AG20443 (cell line): ENCODE measurements at places on chromosomes 2 and 18.

- DNase-seq = no peak
These were observed 36.5 kb upstream of the MGAT5 start for GRCh38 chr2:134217351-134217750.

DNA sequence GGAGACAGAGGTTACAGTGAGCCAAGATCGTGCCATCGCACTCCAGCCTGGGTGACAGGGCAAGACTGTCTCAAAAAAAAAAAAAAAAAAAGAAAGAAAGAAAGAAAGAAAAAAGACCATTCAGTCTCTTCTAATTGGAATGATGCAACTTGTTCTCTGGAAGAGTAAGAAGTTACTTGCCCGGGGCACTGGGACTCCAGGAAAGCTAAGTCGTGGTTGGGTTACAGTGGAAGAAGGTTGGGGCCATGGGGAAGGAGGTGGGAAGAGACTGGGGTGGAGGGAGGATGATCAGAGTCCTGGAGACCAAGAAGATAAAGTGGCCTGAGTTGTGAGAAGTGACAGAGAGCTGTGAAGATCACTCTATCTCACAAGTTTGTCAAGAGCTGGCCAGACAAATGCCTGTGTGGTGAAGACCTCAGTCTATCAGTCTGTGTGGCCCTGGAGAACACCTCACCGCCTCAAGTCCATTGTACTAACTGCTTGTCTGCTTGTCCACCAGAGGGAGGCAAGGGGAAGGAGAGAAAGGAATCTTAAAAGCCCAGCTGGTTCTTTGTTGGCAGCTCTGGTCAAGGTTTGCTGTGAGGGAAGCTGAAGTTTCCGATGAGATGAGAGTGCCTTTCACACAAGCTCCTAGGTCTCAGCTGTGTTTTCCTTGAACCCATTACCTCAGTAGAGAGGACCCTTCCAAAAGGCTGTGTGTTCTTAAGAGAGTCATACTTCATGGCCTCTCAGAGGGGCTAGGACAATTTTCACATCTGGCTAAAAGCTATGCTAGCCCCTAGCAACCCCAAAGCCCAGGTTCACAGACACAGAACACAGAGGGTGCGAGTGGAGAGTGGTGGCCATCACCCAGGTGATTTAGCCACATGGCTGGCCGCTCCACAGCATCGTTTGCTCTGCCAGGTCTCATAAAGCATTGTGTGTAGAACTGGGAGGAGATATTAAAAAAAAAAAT, 72.0 kb upstream of the TMEM178A start:
- peak; percentile 82 for DNase-seq

- DNase-seq = peak; percentile 66
These were observed 448.1 kb downstream of the TSN start for GRCh38 chr2:122203523-122203922.

GRCh38 chr18:69528435-69528834, 127.7 kb downstream of the DOK6 start:
- DNase-seq = no peak

DNA sequence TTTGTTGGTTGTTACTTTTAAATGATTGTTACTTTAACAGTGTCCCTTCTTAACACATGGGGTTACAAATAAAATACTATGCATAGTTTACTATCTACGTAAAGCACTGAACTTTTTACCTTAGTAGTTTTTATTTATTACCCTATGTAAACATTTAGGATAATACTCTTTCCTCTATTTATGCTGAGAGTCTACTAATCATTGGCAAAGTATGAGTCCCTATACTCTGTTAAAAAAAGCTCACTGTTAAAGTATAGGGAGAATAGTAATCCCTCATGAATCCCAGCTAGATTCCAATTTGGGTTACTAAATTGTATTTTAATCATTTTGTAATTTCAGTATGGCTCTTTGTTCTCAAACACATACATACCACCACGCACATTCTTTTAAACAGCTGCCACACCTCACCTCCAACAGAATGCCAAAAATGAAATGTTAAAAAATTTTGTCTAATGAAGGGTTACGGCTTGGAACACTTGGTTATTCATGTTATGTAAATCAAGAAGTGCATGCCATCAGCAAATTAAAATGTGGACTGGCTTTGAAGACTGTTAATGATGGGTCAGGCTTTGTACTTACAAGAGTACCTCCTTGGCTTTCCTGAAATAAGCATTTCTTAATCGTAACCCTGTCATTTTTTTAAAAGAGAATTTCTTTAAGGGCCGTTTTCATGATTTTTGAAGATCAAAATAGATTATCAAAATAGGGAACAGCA, 104.9 kb downstream of the TMEM247 start:
- no peak for DNase-seq

DNA sequence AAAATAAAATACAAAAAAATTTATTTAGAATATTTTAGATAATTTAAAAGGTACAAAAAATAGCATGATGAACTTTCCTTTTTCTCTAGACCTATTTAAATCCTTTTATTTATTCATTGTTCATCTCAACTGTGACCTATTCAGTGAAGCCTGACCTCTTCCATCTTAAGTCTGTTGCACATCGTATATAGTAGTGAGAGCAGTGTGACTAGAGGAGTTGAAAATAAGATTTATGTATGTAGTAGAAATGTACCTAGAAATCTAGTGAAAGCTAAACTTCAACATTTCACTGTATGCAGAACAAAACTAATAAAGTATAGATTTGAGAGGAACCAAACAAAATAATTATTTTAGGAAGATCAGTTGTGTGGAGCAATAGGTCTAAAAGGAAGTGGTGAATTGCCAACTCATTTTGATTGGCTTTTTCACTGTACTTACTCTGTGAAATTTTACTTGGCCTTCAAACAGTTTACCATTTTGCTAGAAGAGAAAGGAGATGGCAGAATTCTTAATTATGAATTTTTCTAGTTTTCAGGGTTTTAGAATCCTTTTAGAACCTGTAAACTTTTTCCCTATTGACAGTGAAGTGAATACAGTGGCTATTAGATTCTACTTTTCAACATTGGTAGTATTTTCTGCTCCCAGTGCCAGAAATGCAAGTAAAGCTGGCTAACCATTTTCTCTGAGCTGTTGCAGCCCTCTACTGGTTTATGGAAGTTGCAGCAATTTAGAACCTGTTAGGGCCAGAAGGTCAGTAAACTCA, 11.0 kb downstream of the ANKRD12 start:
- DNase-seq = peak; percentile 70

DNA sequence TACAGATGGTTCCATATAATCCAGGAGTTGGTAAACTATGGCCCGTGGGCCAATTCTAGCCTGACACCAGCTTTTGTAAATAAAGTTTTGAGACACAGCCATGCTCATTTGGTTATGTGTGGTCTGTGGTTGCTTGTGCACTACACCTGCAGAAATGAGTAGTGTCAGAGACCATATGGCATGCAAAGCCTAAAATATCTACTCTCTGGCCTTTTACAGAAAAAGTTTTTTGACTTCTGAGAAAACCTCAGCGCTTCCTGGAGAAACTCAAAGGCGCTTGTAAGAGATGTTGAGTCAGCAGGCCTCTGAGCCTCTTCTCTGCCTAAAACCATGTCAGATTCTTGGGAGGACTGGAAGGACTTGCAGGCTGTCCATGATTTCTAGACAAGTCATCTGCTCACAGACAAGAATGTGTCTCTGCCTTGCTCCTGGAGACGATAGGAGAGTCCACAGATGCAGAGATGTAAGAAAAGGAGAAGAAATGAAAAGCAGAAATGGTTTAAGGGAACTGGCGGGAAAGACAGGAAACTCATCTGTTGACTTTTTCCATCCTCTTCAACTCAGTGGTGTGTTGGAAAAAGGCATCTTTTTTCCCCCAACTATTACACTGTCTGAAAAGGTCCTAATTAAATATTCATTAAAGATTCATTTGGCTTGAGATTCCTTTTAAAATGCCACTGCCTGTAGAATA, 5.2 kb downstream of the TTC39C start:
- DNase-seq = no peak

GRCh38 chr18:11998193-11998592, 16.9 kb downstream of the IMPA2 start:
- DNase-seq = no peak

GRCh38 chr2:128494307-128494639, 175.6 kb upstream of the HS6ST1 start:
- no peak for DNase-seq

DNA sequence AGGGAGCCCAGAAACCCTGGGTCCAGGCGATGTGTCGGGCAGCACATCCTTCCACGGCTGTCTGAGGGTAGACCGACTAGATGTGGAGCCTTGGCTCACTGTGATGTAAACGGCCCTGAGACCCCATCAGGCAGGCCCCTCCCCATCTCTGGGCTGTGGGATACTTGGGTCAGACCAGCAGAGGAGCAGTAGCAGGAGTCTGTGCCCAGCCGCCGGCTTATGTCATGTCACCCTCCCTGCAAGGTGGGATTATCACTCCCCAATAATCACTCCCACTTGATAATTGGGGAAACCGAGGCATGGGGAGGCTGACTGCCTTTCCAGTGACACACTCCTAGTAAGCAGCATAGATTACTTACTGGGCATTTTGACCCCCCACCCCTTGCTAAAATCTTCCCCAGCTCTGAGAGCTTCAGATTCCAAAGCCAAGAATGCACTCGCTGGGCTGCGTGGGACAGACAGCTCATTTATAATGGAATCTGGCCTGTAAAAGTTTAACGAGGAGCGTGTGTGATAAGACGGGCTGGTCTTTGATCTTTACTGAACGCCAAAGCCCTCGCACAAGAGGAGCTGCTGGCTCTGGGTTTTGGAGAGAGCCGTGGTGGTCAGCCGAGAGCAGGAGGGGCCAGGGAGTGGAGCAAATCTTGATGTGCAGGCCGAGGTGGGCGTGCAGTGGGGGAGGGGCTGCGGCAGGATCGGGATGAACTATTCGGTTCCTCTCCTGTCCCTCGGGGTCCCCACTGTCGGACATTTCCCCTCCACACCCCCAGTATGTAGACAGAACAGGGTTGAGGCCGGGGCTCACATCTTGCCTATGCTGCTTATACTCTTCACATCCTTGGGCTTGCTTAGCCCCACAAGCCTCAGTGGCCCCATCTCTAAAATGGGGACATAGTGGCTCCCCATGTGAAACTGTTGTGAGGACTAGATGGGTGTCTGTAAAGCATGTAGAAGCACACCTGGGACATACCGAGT, 200.0 kb downstream of the GLI2 start:
- DNase-seq = peak; percentile 61

DNA sequence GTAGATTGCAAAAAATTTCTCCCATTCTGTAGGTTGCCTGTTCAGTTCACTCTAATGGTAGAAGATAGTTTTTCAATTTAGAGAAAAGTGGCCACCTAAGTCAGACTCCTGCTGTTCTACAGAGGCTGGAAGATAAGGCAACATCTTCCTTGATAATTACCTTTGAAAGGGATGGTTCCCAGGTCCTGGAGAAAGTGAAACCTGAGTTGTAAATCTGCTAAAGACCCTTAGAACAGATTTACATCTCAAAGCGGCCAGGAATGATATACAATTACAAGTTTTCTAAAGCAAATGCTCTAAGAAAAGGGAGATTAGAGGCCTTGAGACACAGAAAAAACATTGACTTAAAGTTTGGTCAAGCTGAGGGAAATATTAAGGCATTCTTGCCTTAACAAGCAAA, 1350.2 kb upstream of the FAM98A start:
- no peak for DNase-seq

DNA sequence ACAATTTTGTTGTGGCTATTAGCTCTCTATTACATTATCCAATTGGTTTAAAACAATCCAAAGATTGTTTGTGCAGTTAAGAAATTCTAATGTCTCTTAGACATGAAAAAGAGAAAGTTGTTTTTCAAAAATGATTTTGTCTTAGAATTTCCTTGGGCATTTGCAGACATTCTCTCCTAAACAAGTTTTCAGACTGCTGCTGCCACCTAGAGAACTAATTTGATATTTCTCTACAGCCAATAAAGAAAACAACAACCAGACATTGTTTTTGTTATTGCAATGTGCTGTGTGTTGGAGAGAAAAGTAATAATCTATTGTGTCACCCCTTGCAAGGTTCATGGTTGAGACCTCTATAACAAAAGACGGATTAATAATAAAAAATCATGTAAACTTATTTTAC, 119.0 kb upstream of the SYT4 start:
- peak; percentile 16 for DNase-seq

GRCh38 chr2:134491022-134491421, 227.8 kb downstream of the TMEM163 start:
- no peak for DNase-seq

- no peak for DNase-seq
These were observed 66.7 kb downstream of the BIRC6 start for GRCh38 chr2:32423536-32423935.

DNA sequence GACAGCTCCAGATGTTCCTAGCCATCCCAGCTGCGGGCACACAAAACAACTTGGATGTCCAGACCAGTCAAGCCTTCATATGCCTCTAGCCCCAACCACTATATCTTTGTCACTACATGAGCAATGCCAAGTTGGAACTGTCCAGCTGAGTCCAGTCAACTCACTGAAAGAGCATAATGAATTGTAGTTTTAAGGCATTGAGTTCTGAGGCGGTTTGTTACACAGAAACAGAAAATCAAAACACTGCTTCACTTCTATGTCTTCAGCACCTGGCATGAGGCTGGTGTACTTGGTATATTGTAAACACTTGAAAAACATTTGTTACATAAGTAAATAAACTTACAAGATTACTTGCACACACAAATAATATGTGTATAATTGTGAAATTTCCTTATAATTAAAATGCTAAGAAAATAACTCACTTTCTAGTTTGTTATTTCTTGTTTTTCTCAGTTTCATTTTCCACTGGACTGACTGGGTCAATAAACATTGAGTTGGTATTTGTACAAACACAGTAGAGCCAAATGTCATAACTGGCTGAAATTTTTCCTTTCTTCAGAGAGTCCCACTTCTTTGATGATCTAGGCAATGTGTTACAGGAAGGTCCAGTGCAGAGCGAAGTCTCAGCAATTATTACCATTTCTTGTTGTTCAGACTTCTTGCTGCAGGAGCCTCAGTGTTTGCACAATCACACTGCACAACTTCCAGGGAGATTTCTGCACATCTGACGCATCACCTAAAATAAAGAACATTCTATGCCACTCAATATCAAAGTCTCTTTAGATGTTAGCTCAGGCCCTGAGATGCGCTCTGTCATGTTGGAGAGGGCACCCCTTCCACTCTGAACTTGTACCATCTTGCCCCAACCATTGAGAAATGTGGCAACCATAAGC, 38.2 kb upstream of the DPP4 start:
- no peak for DNase-seq

- no peak for DNase-seq
These were observed 77.5 kb upstream of the SALL3 start for GRCh38 chr18:78901923-78902794.

DNA sequence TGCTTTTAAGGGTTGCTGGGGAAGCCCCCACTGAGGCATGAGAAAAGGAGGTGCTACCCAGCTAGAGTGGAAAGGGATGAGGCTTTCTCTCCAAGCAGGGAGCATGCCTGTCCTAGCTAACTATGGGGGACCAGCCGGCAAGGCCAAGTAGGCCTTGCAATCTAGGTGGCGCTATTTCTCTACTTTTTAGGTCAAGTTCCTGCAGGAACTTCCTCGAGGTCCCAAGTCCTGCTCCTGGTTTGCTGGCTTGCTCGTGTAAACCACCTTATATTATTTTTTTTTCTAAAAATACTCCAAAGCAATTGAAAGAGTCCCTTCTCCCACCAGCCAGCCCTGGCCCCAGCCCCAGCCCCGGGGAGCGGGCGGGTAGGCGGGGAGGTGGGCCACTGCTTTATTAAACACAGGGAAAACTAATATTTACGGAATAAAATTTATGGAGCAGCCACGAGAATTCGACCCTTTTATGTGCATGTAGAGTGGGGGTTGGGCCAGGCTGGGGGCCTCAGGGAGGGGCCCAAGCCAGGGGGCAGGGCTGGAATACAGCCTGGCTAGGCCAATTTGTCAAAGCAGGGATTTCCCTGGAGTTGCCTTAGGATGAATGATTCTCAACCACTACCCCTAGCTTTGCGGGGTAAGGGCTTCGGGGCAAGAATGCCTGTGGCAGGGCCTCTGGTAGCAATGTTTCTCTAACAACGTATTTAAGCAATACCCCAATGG, 12.8 kb upstream of the IHH start:
- peak; percentile 72 for DNase-seq
